ENCODE measurements at places on chromosomes 2 and 18.

DNA sequence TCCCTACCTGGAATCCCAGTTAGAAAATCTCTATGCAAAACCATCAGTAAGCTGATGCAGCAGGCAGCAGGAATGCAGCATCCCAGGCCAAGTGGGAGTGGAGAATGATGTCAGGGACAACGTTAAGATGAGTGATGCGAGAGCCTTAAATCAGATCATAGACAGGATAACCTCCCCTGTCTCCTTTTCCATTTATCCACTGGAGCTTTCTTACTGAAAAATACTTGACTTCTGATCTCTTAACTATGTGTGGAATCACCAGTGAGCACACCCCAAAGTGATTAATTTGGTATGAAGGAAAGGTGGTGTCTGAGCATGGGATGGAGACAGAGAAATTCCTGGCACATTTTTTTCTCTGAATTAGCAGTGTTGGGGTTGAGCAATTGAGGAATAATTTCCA is 98.0 kb downstream of the RND3 start:
- no peak for DNase-seq

DNA sequence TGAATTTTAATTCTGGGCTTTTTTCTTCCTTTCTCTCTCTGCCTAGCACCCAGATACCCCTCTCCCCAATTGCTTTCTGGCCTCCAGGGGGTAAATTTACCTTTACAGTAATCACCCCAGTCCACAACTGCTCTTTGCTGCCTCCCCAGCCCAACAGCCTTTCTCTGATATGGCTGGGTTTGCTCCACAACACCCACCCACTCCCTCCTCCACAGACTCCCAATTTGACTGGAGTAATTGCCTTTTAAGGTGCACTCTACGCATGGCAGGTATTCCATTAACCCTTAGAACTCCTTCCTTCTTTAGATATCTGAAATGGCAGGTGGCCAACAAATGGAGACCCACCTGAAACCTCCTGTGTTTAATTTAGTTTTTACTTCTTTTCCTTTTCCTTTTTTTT is 3.6 kb downstream of the CELF4 start:
- DNase-seq: no peak

DNA sequence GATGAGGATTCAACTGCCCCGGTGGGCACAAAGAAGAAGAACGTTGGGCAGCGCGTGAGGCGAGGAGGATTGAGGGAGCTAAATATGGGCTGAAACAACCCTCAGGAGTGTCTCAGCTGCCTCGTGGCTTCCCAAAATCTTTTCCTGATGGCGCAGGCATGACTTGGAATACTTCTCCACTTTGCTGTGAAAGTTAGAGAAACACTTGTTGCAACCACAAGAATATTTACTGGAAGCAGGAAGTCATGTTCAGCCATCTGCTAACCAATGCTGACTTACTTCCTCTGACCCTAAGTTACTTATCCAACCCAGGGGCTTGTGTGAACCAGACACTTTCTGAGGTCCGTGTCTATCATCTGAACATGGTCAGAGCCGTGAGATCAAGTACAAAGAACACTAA is 148.8 kb downstream of the ARL4C start:
- no peak for DNase-seq

- DNase-seq: no peak
These were observed 194.8 kb downstream of the ZEB2 start for GRCh38 chr2:144325086-144325485.

Data from stimulated activated CD8-positive, alpha-beta memory T cell treated with anti-CD3 and anti-CD28 coated beads, Interleukin-15, amount 100 ng/mL, for 24 hours (primary cell).